Cardiac muscle cell (in vitro differentiated cells and primary cell): ENCODE measurements at places on chromosomes 11 and 22.

DNA sequence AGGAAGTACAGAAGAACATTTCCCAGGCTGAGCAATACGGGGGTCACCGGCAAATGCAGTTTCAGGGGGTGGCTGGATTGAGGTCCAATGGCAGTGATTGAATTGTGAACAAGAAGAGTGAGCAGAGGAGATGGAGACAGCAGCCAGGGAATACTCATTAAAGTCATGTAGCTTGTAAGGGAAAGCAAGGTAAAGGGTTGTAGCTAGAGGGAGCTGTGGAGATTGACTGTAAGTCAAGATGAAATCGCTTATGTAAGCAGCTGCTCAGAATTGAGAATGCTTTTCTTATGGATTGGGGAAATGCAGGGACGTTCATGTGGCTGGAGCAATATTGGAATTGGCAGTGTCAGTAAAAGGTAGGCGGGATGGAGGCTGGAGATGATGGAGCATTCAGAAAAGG lies 111.4 kb upstream of the TBCEL start:
- DNase-seq: peak; percentile 57

- no peak for DNase-seq
These were observed 65.3 kb downstream of the CELSR1 start for GRCh38 chr22:46471901-46472721.

DNA sequence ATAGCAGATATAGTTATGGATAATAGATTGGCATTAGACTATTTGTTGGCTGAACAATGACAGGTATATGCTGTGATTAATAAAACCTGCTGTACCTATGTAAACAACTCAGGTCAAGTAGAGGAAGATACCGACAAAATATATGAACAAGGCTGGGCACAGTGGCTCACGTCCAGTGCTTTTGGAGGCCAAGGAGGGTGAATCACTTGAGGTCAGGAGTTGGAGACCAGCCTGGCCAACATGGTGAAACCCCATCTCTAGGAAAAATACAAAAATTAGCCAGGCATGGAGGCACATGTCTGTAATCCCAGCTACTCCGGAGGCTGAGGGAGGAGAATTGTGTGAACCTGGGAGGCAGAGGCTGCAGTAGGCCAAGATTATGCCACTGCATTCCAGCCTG lies 14.0 kb upstream of the CHKA start:
- DNase-seq: no peak

- no peak for DNase-seq
These were observed 25.6 kb downstream of the FLI1 start for GRCh38 chr11:128719556-128719824.

GRCh38 chr11:19430754-19431398 lies 190.1 kb upstream of the E2F8 start:
- DNase-seq: no peak
